ENCODE measurements at places on chromosomes 7 and 10. TPM values are rescaled to one million over a fixed set of nuclear protein-coding genes. Genes with fewer than 3 reads are reported as not detected.

Gene PRKG1
- 15.5 TPM for total RNA-seq

DNA sequence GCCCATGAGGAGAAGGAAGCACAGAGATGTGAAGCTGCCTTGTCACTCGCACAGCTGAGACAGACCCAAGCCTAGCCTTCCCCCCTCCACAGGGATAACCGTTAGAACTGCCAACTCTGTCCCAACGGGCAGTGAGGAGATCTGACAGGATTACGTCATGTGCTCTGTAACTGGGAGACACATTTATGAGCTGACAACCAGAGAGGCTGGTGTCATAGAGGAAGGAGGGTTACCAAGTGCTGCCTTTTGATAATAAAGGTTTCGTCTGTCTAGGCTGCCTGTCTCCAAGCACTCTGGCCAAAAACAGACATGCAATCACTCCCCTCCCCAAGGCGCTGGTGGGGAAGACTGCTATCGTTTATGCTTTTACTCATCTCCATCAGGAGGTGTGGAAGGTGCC is 165.9 kb downstream of the PLXNA4 start:
- DNase-seq, result no peak

Gene IDI2
- not detected for total RNA-seq

DNA sequence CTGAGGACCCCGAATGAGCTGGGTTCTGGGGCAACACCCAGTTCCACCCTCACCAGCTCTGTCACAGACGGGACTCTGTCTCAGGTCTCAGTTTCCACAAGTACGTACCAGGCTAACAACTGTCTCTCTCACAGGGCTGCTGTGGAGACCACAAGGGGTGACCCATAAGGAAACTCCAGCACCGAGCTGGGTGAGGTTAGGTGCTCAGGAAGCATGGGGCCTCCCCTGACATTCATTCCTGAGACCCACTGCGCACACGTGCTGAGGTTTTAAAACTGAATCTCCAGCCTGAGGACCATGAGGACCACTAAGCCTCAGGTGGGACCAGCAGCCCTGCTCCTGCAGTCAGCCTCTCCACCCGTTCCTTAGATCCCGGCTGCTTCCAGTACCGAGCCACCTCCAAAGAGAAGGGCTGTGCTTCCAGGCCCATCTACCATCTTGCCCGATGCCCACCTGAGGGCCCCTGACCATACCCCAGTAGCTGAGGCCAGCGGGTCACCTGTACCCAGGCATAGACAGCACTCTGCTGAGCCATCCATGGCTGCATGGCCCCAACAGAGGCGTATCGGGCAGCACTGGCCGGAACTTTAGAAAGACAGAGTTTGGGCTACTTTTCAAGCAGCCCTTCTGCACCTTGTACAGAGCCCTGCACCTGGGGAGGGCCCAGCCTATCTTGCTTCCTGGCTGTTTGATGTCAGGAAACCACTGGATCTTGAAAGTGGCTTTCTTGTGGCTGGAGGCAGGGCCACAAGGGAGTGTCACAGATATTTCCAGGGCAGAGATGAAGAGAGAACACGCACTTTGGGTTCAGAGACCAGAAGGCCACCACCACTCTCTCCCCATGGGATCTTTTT is 18.7 kb downstream of the HSPA12A start:
- DNase-seq, result no peak

Gene UPK3BL1
- 9.0 TPM for total RNA-seq

DNA sequence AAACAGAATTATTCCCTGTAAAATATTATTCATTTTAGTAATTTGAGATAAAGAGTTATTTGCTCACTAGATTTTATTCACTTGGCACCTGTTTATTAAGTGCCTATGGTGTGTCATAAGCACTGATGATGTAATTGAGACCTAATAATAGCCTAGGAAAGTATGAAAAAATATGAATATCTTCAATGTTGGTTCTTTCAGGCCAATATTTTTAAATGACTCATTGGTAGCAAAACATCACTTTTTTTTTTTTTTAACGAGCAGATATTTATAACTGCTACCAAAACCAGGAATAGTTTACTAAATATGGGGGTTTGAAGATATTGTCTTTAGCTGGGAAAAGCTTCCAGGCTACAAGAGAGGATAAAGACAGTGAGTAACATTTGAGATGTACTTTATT is 228.0 kb downstream of the PRKG1 start:
- DNase-seq, result no peak

GRCh38 chr7:105118612-105119600 is 104.9 kb downstream of the KMT2E start:
- DNase-seq, result no peak
